ENCODE measurements at places on chromosomes 13 and 19.
A peak's percentile ranks its signal among the peaks of the same experiment; 100 is the strongest.

GRCh38 chr13:23754997-23755396 lies 134.2 kb downstream of the MIPEP start:
- DNase-seq = no peak

DNA sequence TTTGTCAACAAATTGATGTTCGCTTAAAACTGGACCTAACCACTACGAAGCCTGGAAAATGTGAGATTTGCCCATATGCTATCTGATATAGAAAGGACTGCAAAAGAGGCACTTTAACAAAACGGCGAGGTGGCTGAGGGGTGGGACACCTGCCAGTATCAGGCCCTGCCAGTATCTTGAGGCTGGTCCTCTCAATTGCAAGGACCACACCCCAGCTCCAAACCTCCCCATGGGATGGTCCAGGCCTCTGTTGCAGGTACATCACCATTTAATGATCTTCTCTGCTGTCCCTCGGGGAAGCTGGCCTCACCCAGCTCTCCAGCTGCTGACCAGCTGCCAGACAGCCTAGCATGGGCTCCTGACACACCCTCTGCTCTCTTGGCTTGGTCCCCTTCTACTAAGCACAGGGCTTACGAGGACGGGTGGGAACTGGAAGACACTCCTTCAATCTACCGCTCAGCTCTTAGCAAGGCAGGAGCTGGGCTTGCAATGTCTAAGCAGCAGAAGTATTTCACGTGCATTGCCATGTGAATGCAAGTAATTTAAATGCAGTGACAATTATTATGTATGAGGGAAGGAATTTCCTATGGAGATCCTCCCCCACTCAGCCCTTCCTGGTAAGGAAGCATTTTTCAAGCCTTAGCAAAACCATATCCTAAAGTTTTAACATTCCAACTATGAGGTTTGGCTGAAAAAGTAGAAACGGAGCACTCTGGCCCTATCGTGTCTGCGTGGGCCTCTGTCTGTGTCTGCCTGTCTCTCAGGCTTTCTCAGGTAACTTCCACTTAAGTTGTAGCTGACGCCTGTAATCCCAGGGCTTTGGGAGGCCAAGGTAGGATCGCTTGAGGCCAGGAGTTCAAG lies 63.9 kb downstream of the LATS2 start:
- DNase-seq = no peak

DNA sequence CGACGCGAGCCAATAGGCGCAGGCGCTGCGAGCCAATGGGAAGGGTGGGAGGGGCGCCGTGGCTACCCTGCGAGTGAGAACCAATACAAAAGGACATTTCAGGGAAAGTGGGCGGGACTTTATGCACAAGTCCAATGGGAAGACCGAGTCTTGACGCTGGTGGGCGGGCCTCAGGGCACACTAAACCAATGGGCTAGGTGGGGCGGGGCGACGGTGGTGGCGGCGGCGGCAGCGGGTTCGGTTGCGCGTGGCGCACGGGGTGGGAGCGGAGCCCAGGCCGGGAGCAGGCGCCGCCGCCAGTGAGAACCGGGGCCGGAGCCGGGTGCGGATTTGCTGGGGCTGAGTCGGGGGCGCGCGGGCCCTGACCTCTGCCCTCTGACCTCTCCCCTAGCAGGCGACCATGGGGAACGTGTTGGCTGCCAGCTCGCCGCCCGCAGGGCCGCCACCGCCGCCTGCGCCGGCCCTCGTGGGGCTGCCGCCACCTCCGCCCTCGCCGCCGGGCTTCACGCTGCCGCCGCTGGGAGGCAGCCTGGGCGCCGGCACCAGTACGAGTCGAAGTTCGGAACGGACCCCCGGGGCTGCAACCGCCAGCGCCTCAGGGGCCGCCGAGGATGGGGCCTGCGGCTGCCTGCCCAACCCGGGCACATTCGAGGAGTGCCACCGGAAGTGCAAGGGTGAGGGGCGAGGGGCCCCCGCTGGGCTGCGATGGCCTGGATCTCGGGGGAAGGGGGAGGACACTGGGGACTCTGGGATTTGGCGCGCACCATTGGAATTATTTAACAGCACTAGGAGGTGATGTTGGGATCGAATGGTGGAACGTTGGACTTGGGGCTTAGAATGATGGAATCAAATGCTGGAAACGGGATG lies at the start of gene TOMM40:
Gene TOMM40 (plus strand): TSS at position 239 of the 867 bp plus-strand sequence. CDS start 162 bp downstream, at position 401.
- peak; percentile 99 for DNase-seq

DNA sequence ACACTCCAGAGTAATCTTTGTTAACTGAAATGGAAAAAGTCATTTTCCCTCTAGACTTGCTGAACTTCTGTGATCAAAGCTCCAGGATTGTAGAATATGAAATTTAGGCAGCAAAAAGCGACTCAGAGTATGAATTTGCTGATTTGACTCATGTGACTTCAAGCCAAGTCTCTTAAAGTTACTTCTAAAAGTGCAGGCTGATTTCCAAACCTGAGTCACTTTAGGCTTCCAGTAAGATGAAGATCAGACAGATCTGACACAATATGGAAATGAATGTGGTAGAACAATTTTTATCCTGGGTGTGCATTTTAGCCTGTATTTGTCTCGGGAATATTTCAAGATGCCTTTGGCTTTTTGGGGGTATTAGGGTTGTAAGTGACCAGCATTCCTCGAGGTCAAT lies 151.0 kb upstream of the TMTC4 start:
- DNase-seq = no peak

DNA sequence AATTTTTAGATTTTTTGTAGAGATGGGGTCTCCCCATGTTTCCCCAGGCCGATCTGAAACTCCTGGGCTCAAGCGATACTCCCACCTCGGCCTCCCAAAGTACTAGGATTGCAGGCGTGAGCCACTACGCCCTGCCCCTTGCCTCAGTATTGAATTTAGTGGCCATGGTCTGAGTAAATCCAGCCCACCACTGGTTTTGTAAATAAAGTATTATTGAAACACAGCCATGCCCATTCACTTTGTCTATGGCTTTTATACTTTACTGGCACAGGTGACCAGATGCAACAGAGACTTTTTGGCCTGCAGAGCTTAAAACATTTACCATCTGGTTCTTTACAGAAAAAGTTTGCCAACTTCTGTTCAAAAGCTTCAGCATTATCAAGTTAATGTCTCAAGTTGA lies 143.8 kb downstream of the PTPRS start:
- no peak for DNase-seq
